ENCODE measurements at places on chromosomes 16 and 17.

DNA sequence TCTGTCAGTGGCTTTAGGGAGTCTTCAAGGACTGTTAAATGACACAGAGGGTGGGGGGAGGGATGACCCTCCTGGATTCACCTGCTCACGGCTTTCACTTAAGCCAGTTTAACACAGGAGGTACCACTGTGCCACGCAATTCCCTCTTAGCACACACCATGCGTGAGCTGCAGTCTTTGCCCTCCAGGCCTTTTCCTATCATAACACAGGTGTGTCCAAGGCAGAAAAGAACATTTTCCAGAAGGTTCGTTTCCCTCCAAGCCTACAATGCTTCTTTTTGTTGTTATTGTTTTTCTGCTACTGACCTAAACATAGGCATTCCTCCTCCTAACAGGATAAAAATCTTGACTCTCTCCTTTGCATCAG, 1.1 kb downstream of the ZFHX3 start:
- DNase-seq = no peak

- DNase-seq = no peak
Observed at GRCh38 chr17:63626551-63627180, 4.4 kb downstream of the MAP3K3 start.

GRCh38 chr16:86430814-86431213, 79.5 kb upstream of the FOXF1 start:
- no peak for DNase-seq

- no peak for DNase-seq
Observed at GRCh38 chr17:1643999-1644492, 1.5 kb downstream of the SCARF1 start.

DNA sequence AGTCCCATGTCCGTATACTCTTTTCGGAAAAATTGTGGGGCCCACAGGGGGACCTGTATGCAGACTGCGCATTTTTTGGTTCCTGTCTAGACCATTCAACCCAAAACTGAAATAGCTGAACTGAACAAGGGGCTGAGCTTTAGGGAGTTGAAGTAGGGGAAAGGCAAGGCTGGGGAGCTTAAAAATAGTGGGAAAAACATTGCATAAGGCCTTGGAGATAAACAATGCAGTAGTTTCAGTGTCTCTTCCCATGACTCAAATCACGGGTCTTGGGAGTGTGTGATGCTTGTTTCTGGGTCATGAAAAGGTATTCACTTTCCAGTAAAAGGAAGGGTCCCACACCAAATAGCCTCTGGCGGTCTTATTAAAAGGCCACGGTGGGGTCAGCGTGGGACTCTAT, 402.8 kb upstream of the SALL1 start:
- no peak for DNase-seq

GRCh38 chr16:30884760-30885159, 9.1 kb downstream of the BCL7C start:
- no peak for DNase-seq

DNA sequence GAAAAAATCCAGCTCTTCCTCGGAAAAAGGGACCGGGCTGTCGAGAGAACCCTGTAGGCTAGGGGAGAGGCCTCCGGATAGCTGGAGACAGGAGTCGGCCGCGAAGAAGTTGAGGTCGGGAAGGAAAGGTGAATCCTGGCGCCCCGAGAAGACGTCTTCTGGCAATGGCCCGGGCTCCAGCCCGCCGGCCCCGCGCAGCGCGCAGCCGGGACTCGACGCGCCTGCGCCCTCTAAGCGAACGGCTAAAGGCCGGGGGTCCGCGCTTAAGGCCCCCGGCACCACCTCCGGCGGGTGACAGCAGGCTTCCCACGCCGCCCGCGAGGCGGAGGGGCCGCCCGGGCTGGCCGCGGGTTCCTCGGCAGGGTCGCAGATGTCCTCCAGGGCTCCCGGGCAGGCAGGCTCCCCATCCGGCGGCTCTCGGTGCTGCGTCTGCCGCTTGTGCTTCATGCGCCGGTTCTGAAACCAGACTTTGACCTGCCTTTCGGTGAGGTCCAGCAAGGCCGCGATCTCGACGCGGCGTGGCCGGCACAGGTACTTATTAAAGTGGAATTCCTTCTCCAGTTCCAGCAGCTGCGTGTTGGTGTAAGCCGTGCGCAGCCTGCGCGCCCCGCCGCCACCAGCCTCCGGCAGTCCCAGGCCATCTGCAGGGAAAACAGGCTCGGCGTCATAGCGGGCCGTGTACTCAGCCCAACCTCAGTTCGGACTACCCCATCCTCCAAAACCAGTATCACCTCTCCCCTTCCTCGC, 1.6 kb downstream of the HOXB2 start:
- DNase-seq = peak; percentile 92

GRCh38 chr17:28141773-28142172, 99.3 kb downstream of the NLK start:
- no peak for DNase-seq

- DNase-seq = no peak
Observed at GRCh38 chr16:4639899-4640509, 15.4 kb downstream of the MGRN1 start.

Data from Caco-2 (cell line).